ENCODE measurements at places on chromosomes 1 and 21. TPM values are rescaled to one million over a fixed set of nuclear protein-coding genes. Genes with fewer than 3 reads are reported as not detected.

The SEC16B gene
- 2.7 TPM for total RNA-seq

The MXRA8 gene
- total RNA-seq, result 39.0 TPM

The CELA3A gene
- total RNA-seq, result not detected

The C1orf21 gene
- total RNA-seq, result 28.8 TPM

The WNT4 gene
- total RNA-seq, result 3.4 TPM

GRCh38 chr1:170886460-170886859 lies 48.9 kb upstream of the MROH9 start:
- H3K4me3 ChIP-seq, result no peak overlapping the region
- H3K27me3 ChIP-seq, result no peaks in the 10 kb centered on the region
- no peak overlapping the region for H3K27ac ChIP-seq
- H3K36me3 ChIP-seq, result no peaks in the 10 kb centered on the region
- DNase-seq, result no peak

DNA sequence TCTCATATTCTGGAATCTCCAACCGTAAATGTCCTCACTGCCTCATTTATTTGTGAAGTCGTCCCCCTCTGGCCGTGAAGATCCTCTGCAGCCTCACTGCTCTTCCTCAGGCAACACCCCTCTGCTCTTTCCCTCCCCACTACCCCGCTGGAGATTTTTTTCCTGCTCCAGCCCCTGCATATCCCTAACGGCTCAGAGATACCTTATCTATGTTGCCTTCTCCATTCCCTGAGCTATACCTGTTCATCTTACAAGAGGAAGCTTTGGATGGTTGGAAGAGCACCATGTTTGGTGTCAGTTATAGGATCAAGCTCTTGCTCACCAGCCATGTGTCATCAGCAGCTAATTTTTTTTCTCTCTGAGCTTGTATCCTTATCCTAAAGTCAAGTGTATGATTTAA lies 26.4 kb downstream of the LRRC8B start:
- no peaks in the 10 kb centered on the region for H3K36me3 ChIP-seq
- H3K27me3 ChIP-seq, result no peaks in the 10 kb centered on the region
- peaks cover 4% of the 10 kb centered on the region for H3K4me1 ChIP-seq
- no peak for DNase-seq
- no peak overlapping the region for H3K4me3 ChIP-seq

- no peak overlapping the region for H3K27ac ChIP-seq
- no peaks in the 10 kb centered on the region for H3K4me1 ChIP-seq
- H3K36me3 ChIP-seq, result no peaks in the 10 kb centered on the region
These were observed 25.3 kb downstream of the CDCA8 start for GRCh38 chr1:37717631-37718030.

DNA sequence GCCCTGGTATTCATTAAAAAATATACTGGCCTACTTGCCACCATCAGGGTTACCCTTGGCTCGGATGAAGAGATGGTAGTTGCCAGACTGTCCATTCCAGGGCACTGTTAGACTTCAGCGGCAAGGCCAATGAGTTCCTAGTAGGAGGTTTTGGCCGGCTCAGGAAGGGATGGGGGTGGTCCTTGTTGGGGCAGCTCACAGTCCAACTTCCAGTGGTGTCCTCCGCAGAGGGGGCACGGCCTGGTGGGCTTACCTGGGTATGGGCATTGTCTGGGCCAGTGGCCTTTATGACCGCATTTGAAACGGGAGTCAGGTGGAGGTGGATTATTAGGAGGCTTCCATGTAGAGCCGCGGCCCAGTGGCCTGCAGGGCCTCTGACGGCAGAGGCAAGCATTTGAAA lies 139.1 kb upstream of the ETV3 start:
- H3K36me3 ChIP-seq, result no peaks in the 10 kb centered on the region
- no peaks in the 10 kb centered on the region for H3K4me1 ChIP-seq
- H3K27ac ChIP-seq, result no peak overlapping the region
- H3K27me3 ChIP-seq, result peaks cover 2% of the 10 kb centered on the region
- DNase-seq, result no peak

- peaks cover 4% of the 10 kb centered on the region for H3K4me1 ChIP-seq
- peak overlapping the region; percentile 53 for H3K27ac ChIP-seq
- H3K27me3 ChIP-seq, result no peaks in the 10 kb centered on the region
These were observed 9.6 kb upstream of the POU2F1 start for GRCh38 chr1:167210966-167211674.

GRCh38 chr1:182962554-182963115 lies 9.7 kb upstream of the SHCBP1L start:
- no peak overlapping the region for H3K27ac ChIP-seq
- H3K4me1 ChIP-seq, result no peaks in the 10 kb centered on the region
- H3K4me3 ChIP-seq, result no peak overlapping the region
- peak; percentile 81 for DNase-seq
- no peaks in the 10 kb centered on the region for H3K36me3 ChIP-seq

DNA sequence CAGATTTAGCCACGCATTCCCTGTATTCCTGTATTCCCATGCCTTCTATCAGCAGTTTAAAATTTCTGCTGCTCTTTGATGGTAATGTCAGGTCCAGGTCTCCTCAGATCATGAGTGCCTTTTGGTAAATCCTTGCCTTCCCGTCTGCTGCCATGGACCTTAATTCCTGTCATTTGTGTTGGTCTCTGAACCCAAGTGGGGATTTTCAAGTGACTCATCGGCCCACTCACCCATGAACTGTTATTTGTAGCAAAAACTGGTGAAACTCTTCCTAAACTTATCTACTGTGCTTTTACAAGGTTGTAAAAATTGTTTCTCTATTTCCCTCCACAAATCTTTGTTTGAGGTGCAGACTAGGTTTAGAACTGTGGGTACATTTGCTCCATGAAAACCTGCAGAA lies 47.4 kb downstream of the ACTN2 start:
- H3K4me1 ChIP-seq, result no peaks in the 10 kb centered on the region
- no peaks in the 10 kb centered on the region for H3K27me3 ChIP-seq
- no peak overlapping the region for H3K27ac ChIP-seq
- DNase-seq, result no peak

GRCh38 chr1:44154049-44154448 lies 12.6 kb upstream of the KLF18 start:
- H3K27ac ChIP-seq, result no peak overlapping the region
- no peak overlapping the region for H3K4me3 ChIP-seq
- H3K36me3 ChIP-seq, result no peaks in the 10 kb centered on the region
- H3K27me3 ChIP-seq, result no peaks in the 10 kb centered on the region
- no peak for DNase-seq

DNA sequence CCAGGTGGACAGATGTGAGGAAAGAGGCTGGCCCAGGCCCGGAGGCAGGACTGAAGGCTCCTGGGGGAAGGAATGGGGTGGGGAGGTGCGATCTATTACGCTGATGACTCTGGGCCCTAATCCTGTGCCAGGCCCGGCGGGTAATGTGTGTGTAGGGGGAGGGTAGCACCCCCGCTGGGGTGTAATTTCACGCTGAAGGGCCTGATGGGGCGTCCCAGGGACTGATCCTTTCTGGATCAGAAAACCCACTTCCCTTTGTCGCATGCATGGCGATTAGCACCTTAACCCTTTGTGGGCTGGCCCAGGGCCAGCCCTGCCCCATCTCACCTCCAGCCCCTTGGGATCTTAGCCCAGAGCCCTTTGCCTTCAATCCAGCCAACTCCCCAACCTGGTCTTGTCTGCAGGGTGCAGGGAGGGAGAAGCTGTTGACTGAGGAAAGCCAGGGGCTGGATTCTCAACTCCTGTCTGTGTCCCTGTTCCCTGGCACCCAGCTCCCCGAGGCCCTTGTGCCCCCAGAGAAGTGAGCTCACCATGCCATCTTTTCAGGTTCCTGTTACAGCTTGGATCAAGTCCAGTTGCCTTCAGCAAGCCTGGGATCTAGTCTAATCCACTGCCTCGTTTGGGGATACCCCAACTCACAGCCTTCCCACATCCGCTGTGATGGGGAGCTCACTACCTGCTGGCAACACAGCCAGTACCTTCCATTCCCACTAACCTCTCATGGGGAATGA lies 26.0 kb downstream of the KNCN start:
- no peak overlapping the region for H3K4me3 ChIP-seq
- H3K4me1 ChIP-seq, result no peaks in the 10 kb centered on the region
- no peaks in the 10 kb centered on the region for H3K27me3 ChIP-seq

DNA sequence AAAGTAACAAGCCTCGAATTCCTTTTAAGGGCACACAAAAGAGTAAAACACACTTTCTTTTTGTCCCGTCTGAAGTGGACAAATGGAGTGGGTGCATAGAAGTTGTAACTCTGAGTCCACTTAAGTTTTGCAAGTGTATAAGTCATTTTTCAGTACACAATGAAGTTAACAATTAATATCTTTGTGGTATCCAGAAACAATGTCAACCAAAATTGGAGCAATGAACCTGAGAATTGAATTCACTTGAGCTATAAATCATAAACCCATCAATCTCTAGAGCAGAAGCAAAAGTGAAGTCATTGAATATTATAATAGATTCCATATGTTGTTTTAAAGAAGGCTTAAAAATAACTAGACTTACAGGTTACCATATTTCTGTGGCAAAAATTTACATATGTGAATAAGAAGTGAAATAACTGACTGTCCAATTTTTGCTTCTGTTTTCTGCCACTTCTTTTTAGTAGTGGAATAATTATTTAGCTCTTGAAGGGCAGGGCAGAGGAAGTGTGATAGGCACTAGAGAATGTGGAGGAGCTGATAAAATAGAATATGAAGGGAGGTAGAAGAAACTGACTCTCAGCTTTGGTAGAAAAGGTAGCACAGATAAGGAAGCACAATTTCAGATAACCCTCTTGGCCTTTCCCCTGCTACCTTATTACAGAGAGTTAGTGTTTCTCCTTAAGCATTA lies 73.9 kb upstream of the RGL1 start:
- H3K27ac ChIP-seq, result no peak overlapping the region
- no peaks in the 10 kb centered on the region for H3K36me3 ChIP-seq
- no peaks in the 10 kb centered on the region for H3K27me3 ChIP-seq
- H3K4me3 ChIP-seq, result no peak overlapping the region
- no peak for DNase-seq

GRCh38 chr21:44872323-44872648 lies 1.2 kb downstream of the PTTG1IP start:
- peak overlapping the region; percentile 84 for H3K4me3 ChIP-seq
- no peak for DNase-seq
- peaks cover 23% of the 10 kb centered on the region for H3K4me1 ChIP-seq
- no peaks in the 10 kb centered on the region for H3K36me3 ChIP-seq
- no peaks in the 10 kb centered on the region for H3K27me3 ChIP-seq
- H3K27ac ChIP-seq, result peak overlapping the region; percentile 86

DNA sequence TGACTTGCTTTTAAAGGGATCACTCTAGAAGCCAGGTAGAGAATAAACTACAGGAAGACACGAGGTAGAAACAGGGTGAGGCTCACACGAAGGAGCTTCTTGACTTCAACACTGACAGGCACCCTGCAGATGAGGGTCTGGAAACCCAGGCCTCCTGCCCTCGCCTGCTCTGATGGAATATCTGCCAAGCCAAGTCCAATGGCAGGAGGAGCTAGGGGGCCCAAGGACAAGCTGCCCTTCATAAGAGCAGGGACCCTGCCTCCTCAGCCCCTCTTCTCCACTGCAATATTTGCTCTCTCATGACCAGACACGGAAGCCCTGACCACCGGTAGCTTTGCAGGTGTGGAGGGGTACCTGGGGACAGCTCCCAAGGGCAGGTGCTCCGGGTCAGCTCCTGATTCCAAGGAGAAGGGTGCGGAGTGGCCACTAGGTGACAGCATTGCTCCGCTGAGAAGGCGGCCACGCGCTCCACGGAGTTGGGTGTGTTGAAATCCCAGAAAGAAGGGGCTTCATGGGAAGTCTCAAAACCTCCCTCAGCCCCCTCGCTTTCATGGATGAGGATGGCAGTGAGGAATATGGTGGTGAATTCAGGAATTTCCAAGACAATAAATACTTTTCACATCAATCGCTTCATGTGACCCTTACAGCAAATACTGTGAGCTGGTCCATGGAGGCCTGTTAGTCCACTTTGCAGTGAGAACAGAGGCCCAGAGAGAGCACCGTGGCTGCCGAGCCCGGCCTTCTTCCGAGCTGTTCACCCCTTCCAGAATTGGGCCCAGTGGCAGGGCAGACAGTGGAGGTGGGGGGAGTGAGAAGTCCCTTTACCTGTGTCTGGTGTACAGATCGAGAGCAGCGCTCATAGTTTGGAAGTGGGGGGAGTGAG lies 33.2 kb upstream of the PAX7 start:
- DNase-seq, result peak; percentile 47
- no peak overlapping the region for H3K4me3 ChIP-seq
- no peak overlapping the region for H3K27ac ChIP-seq
- peaks cover 3% of the 10 kb centered on the region for H3K4me1 ChIP-seq
- H3K36me3 ChIP-seq, result no peaks in the 10 kb centered on the region

- peak overlapping the region; percentile 50 for H3K4me3 ChIP-seq
- no peak for DNase-seq
- peak overlapping the region; percentile 69 for H3K27ac ChIP-seq
- no peaks in the 10 kb centered on the region for H3K4me1 ChIP-seq
These were observed 1.7 kb downstream of the EPHA2 start for GRCh38 chr1:16153999-16154673.

DNA sequence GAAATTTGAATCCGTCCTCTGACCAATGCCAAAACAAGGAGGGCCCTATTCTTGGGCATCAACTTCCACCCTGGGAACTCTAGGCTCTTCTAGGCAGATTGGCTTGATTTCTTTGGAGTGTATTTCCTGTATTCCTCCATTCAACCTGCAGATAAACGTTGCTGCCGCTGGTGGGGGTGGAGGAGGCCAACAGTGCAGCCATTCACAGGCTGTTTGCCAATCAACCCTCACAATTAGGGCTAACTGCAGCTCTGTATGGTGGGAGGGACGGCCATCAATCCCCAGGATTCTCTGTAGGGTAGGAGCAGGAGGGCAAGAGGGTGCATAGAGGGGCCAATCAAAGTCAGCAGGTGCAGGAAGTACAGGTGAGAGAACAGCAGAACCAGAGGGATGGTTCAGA lies 273.1 kb upstream of the PROX1 start:
- no peaks in the 10 kb centered on the region for H3K27me3 ChIP-seq
- DNase-seq, result no peak
- H3K4me3 ChIP-seq, result no peak overlapping the region
- H3K36me3 ChIP-seq, result no peaks in the 10 kb centered on the region

DNA sequence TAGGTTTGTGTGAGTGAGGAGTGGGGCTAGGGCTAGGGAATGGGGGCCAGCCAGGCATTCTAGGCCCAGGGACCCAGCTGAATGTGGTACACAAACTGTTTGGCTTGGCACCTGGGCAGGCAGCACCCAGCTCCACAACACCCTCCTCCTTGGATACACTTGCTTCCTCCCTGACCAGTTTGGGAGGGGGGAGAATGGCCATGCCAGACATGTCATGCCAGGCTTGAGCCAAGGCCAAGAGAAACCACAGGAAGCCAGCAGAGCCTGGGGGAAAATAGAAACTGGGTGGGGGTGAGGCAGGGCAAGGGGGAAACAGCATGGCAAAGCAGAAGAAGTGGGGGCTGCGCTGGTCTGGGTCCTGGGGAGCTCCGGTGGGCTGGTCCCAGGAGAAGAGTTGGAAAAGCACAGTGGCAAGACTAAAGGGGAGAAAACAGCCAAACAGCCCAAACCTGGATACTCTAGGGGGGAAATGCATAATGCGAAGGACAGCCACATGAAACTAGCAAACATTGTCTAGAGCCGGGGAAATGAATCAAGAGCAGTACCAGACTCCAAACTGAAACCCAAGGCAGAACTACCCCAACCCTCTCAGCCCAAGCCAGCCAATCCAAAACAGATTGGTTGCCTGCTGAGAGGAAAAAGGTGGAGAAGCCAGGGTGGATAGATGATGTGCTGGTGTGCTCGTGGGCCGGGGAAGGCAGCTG lies 47.9 kb downstream of the LGR6 start:
- H3K4me1 ChIP-seq, result no peaks in the 10 kb centered on the region
- no peaks in the 10 kb centered on the region for H3K27me3 ChIP-seq
- H3K36me3 ChIP-seq, result no peaks in the 10 kb centered on the region
- H3K4me3 ChIP-seq, result no peak overlapping the region

- H3K4me1 ChIP-seq, result no peaks in the 10 kb centered on the region
- H3K27me3 ChIP-seq, result no peaks in the 10 kb centered on the region
- DNase-seq, result no peak
- no peak overlapping the region for H3K27ac ChIP-seq
These were observed 40.0 kb downstream of the SYNJ1 start for GRCh38 chr21:32687643-32688345.

GRCh38 chr1:170620164-170620563 lies 43.8 kb upstream of the PRRX1 start:
- H3K36me3 ChIP-seq, result no peaks in the 10 kb centered on the region
- DNase-seq, result no peak
- H3K4me3 ChIP-seq, result no peak overlapping the region

All from prostate gland (tissue), 2 donors.